ENCODE measurements at places on chromosomes 4 and X. TPM values are rescaled to one million over a fixed set of nuclear protein-coding genes. Genes with fewer than 3 reads are reported as not detected.

DNA sequence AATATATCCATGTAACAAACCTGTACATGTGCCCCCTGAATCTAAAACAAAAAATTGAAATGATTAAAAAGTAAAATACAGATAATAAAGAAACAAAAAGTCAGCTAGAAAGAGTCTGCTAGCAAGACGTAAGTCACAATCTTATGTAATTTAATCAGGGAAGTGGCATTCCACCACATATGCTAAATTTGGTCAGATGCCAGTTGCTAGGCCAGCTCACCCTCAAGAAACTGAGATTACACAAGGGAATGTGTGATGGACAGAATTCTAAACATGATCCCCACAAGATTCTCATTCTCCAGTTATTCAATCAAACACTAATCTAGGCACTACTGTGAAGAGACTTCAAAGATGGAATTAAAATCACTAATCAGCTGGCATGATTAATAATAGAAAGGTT lies 689.3 kb downstream of the CENPC start:
- DNase-seq: no peak

DNA sequence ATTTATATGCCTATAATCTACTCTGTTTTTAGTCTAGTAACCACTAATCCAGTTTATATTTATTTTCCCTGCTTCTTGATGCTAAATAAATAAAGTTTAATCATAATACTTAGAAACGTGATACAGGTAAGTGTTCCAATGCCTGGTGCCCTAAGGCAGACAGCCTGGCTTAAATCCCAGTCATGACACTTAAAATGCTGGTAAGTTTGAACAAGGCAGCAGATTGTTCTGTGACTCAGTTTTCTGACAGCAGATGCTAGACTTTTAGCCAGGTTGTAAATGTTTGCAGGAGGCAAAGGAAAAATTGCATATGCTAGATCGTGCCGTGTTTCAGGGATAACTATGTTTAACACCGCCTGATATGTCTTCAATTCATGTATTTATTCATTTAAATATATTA lies 2661.6 kb downstream of the PCDH7 start:
- DNase-seq: no peak

The GRPR gene
- 0.16 TPM for polyA plus RNA-seq

GRCh38 chr4:42750856-42751255 lies 94.0 kb upstream of the ATP8A1 start:
- no peak for DNase-seq

GRCh38 chr4:153534792-153535629 lies 68.9 kb downstream of the TMEM131L start:
- DNase-seq: no peak

- no peak for DNase-seq
Observed at GRCh38 chrX:42000836-42001235, 77.5 kb upstream of the CASK start.

- no peak for DNase-seq
Observed at GRCh38 chrX:113954297-113954696, 629.6 kb upstream of the HTR2C start.

The FAT4 gene
- 15.1 TPM for polyA plus RNA-seq

GRCh38 chr4:70654605-70655011 lies 11.7 kb downstream of the JCHAIN start:
- no peak for DNase-seq

The NLGN3 gene
- polyA plus RNA-seq: 0.37 TPM

GRCh38 chr4:114465766-114466165 lies 132.8 kb upstream of the UGT8 start:
- no peak for DNase-seq

GRCh38 chrX:148354916-148355315 lies 145.5 kb upstream of the AFF2 start:
- DNase-seq: no peak

DNA sequence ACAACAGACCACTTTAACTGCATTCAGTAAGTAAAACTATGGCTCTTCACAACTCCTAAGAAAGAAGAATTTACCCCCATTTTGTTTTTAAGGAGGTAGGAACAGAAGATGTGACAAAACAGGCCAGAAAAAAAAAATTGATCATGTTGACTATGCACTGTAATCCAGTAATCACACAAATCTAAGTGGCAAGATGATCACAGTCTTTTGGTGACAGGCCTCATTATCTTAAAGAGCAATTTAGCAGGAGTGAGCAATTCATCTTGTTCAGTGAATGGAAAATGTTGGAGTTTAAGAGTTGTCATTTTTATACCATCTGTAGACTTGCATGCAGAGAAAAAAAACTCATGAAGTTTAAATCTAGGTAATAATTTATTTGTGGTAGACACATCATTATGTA lies 115.1 kb downstream of the SLC39A8 start:
- DNase-seq: no peak

The FATE1 gene
- polyA plus RNA-seq: not detected

GRCh38 chr4:128322986-128323385 lies 35.4 kb upstream of the PGRMC2 start:
- DNase-seq: peak; percentile 91
